ENCODE measurements at places on chromosomes 12 and 14.

GRCh38 chr12:101612160-101612916, 17.6 kb downstream of the MYBPC1 start:
- DNase-seq, result no peak

DNA sequence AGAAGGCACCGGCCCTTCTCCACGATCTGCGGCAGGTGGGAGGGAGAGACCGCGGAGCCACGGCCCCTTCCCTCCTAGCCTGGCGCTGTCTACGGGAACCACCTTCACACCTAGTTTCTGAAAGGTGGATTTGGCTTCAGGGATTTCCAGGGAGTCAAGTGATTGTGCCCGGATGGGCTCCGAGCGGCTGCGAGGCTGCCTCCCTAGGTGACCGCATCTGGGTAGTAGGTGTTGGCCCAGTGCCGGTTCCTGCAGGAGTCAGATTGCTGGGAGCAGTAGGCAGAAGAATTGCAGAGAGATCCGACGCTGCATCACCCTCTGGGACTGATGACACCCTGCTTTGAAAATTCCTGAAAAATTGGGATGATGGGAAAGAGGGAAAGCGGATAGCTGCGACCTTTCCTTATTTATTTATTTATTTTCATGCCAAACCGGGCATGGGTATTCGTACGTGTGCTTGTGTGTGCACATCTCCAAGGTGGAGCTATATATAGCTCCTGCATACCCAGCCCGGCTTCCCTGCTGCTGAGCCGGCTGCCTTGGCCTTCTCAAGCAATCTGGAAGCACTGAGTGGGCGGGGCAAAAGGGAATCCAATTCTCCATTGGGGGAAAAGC, 1.1 kb downstream of the CNTN1 start:
- DNase-seq, result no peak

GRCh38 chr14:82362452-82362851, 828.8 kb upstream of the SEL1L start:
- no peak for DNase-seq

DNA sequence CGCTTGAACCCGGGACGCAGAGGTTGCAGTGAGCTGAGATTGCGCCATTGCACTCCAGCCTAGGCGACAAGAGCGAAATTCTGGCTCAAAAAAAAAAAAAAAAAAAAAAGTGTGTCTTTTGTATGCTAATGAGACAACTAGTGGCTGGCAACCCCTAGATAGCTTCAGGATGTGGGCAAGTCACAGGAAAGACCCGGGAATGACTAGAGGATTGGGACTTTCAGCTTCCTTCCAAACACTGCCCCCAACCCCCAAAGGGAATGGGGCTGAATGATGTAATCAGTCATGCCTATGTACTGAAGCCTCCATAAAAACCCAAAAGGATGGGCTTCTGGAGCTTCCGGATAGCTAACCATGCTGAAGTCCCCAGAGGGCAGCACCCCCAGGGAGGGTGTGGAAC, 28.6 kb downstream of the USP44 start:
- DNase-seq, result no peak

GRCh38 chr12:19938031-19938430, 430.3 kb upstream of the PDE3A start:
- DNase-seq, result no peak

DNA sequence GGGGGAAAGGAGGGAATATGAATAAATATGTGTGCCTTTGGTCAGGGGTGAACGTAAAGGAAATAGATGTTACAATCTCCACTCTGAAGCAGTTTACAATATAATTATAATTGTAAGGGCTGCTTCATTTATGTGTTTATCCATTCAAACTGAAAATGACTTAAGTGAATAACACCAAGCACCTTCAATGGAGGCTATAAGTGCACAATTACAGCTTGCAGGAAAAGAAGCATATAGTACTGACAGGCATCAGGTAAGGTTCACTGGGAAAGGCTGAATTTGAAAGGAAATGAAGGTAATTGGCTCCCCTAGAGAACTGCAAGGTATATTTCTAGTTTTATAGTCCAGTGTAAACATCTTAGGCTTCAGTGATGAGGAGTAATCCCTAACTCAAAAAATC, 192.7 kb downstream of the STXBP6 start:
- DNase-seq, result no peak

DNA sequence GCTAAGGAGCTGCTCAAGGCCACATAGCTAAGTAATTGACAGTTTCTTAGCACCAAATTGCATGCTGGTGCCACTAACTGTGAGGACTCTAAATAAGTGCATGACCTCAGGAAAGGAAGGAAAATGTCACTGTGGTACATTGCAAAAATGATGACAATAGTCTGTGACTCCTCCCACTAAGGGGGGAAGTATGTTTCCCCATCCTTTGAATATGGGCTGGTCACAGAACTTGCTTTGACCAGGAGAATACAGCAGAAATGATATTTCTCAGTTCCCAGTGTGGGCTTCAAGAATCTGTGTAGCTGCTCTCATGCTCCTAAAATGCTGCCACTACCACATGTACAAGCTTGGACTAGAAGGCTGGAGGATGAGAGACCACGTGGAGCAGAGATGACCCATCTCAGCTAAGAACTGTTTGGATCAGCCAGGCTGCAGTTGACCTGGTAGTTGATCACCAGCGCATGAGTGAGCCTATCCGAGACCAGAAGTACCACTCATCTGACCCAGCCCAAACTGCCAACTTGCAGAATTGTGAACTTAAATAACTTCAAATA, 42.2 kb upstream of the NOS1 start:
- no peak for DNase-seq

DNA sequence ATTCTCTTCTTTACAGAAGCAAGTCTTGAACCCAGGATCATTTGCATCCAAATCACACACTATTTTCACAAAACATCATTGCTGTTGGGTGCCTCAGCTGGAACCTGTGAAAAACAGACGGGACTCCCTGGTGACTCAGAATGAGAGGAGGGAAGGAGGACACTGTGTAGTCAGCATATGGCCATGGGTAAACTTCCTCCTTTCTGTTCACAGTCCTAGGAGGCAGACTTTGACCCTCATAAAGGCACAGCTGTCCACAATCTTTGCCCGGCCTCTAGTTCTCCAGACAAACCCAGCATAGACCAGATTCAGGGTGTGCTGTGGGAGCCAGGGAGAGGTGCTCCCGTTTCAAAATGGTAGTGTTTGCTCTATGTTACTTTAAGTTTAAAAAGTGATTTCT, 62.0 kb downstream of the DYRK2 start:
- peak; percentile 95 for DNase-seq

DNA sequence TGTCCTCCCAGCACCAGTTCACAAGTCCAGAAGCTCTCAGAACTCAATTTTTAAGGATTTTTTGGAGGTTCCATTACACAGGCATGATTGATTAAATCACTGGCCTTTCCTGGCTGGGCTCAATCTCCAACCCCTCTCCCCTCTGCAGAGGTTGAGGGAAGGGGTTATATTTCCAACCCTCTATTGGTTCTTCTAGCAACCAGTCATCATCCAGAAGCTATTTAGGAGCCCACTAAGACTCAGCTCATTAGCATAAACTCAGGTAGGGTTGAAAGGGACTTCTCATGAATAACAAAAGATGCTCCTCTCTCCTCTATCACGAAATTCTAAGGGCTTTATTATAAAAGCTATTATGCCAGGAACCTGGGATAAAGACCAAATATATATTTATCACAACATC, 41.5 kb downstream of the SPPL3 start:
- no peak for DNase-seq

GRCh38 chr12:43482311-43483085, 69.5 kb downstream of the ADAMTS20 start:
- no peak for DNase-seq

- no peak for DNase-seq
Observed at GRCh38 chr14:70121521-70121920, 67.2 kb downstream of the SLC8A3 start.

GRCh38 chr12:93713060-93713459, 35.9 kb downstream of the CRADD start:
- no peak for DNase-seq

- DNase-seq, result no peak
Observed at GRCh38 chr14:89565607-89566006, 148.6 kb upstream of the FOXN3 start.

DNA sequence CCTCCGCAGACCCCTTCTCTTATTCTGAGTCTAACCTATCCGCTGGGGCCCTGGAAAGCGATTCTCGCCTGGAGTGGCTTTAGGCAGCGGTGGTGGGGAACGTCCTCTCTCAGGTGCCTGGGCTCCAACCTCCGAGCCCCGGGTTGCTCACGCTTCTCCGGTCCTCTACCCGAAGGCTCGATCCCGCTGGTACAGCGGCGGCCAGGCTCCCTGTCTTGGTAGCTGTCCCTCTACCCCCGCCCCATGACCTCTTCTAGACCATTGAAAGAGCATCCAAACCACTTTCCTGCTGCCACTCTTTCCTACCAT, 505 bp upstream of the HEBP1 start:
- DNase-seq, result peak; percentile 68

DNA sequence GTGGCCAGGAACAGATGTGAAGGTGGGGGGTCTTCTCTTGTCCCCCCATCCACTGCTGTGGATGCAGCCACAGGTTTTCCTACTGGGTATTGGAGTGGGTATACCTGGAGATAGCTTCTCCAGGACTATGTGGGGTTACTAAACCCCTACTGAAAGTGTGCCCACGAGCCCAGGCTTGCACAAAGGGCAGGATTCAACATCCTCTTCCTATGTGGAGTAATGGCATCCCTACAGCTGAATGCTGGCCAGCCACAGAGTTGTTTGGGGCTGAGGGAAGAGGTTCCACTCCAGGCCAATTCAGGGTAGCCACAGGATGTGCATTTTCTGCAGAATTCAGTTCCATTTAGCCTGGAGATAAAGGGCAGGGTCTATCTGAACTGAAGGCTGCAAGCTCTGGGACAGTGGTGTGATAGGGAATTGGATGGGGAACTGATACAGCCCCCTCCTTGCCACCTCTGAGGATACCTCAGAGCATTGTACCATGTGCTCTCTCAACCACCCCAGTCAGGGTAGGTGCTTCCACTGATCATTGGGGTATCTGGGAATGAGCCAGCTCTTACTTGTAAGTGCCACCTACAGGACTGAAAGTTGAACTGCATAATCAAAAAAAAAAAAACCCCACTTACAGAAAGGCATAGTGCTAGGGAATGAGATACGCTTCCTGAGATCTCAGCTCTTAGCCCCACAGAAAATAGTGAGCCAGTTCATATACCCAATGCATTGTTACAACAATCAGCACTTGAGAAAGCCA, 187.1 kb downstream of the KITLG start:
- DNase-seq, result peak; percentile 23

GRCh38 chr14:77612011-77612620, 4.3 kb downstream of the SPTLC2 start:
- no peak for DNase-seq

GRCh38 chr12:26192142-26192541, 3.2 kb upstream of the SSPN start:
- no peak for DNase-seq

DNA sequence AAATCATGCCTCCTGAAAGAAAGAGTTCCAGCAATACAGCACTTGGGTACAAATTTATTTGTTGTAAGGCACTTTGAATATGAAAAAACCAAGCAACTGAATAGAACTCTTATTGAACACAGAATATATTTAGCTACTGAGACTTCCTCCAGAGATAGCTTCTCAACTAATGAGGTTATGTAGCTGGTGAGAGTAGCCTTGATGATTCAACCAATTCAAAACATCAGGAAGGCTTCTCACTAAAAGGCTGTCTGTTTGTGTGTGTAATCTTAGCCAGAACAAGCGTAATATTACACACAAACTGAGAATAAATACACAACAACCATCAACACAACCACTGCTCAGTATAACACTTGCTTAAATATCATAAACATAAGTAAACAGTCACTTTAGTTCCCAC, 20.4 kb downstream of the EIF2B2 start:
- no peak for DNase-seq

- no peak for DNase-seq
Observed at GRCh38 chr12:109139360-109139759, 23.0 kb downstream of the ACACB start.

GRCh38 chr12:107780298-107780697, 5.8 kb downstream of the ASCL4 start:
- DNase-seq, result no peak

GRCh38 chr14:40308240-40308639, 876.0 kb upstream of the FBXO33 start:
- DNase-seq, result no peak

DNA sequence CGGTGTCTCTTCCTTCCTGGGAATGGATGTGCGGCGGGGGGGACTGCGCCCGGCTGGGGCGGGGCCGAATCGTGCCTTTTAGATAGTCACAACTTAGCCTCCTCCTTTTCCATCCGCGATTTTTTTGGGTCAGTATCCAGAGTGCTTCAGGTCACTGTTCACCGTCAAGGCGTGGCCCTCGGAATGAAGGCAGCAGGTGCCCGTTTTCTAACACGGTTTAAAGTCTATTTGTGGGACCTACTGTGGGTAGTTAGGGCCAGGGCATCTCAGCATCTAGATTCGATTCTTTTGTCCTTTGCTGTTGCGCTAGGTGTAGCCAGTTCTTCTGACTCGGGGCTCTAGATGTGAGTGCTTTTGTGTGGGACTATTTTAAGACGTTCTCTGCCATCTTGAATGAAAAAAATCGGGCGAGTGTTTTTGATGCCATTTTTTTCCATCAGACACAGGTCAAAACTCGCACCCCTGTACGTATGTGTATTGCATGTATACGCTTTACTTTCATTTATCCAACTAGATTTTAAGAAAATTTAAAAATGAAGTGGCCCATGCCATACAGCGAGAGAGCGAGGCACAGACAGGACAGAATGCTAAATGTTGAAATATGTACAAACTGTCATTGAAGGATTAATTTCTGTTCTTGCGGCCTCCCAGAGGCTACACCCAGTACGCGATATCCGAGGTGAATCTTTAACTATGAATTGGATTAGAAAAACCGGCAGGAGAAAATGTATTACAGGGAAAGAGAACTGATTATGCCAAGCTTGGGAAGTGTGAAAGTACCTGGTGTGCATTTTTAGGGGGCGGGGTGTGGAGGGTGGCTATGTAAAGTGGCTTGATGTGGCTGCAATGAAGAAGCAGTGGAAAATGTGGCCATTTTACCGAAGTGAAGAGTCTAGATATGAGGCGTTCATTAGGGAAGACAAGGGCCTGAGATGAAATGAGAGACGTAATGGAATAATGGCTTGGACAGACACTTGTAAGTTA, 835 bp downstream of the VEZT start:
- peak; percentile 81 for DNase-seq

DNA sequence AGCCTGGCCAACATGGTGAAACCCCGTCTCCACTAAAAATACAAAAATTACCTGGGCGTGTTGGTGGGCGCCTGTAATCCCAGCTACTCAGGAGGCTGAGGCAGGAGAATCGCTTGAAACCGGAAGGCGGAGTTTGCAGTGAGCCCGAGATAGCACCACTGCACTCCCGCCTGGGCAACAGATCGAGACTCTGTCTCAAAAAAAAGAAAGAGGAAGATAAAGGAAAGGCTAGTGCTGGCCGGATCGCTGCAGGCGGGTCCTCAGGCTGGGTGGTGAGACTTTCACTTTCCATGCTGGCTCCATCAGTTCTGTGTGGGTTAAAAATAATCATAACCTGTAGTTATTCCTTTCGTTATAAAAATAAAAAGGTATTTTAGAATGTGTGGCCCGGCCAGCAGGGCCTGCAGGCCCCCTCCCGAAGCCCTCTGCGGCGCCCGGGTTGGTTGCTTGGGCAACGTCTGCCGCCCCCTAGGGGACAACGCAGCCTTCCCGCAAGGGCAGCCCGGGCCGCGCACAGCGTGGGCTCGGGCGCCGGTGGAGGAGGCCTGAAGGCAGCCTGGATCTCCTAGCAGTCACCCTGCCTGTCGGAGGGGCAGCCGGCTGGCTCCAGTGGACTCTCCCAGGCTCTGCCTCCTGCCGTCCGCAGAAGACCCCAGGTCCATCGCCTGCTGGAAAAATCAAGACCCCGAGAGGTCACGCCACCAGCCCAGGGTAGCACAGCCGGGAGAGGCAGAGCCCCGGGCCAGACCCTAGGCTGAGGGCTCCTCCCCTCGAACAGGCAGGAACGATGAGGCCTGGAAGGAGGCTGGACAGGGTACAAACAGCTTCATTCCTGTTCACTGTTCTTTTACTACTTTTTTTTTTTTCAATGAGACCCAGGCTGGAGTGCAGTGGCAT, 5.0 kb upstream of the SLC25A47 start:
- DNase-seq, result no peak
